ENCODE measurements at places on chromosomes 3 and 15. TPM values are rescaled to one million over a fixed set of nuclear protein-coding genes. Genes with fewer than 3 reads are reported as not detected.

GRCh38 chr3:188528396-188528795, 374.4 kb downstream of the LPP start:
- DNase-seq, result no peak

Gene GRM2
- total RNA-seq, result 4.1 TPM

- no peak for DNase-seq
Observed at GRCh38 chr15:45606413-45606812, 19.2 kb downstream of the BLOC1S6 start.

DNA sequence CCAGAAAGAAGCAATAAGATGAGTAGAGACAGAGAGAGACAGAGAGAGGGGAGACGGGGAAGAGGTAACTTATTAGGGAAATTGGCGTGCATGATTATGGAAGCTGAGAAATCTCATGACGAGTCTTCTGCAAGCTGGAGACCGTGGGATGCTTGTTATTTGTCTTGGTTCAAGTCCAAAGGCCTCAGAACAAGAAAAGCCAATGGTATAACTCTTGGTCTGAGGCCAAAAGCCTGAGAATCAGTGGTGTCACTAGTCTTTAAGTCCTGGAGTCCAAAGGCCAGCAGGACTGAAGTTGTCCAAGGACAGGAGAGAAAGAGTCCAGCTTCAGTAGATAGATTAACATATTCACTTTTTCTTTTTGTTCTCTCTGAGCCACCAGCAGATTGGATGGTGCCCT, 613.6 kb downstream of the CADM2 start:
- DNase-seq, result no peak

All from CD4-positive, alpha-beta T cell (primary cell).